CD4-positive, alpha-beta T cell treated with Interleukin-17A for 4 hours (primary cell): ENCODE measurements at places on chromosomes 3 and 15.

- no peak for DNase-seq
These were observed 8.4 kb downstream of the HRH1 start for GRCh38 chr3:11162401-11163345.

GRCh38 chr3:120062474-120062873 is 31.8 kb downstream of the GSK3B start:
- DNase-seq: no peak

GRCh38 chr3:115022835-115023398 is 124.2 kb downstream of the ZBTB20 start:
- DNase-seq: no peak

DNA sequence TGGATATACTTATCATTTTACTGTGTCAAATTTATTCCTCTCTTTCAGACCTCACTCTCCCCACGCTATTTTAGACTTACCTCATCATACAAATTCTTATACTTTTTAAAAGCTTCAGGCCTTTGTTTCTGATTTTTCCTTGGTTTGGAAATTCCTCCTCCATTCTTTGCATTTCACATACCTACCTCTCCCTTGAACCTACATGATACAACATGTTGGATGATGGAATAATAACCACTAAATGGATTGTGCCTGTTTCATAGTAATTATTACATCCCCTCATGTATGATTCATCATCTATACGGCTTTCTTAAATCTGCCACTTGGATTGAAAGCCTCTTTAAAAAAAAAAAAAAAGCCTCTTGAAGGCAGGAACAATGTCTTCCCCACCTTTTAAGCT is 24.6 kb downstream of the TRIP4 start:
- no peak for DNase-seq

- DNase-seq: no peak
These were observed 38.6 kb upstream of the TJP1 start for GRCh38 chr15:29860872-29861271.

DNA sequence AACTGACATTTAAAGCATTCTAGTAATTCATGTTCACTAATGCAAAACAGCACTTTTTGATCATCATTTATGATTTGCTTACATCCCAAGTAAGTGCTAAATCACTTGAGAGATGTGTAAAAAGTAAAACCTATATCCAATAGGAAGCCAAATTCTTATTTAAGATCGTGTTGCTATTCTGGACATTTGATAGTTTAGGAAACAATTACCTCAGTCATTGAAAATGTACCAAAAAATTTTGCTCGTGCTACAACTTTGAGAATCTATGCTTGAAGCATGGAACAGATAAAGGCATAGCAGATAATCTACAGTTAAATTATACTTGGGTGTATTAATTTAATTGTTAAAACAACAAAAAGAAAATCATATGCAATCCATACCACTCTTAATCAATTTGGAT is 571.6 kb upstream of the NR2F2 start:
- DNase-seq: no peak

DNA sequence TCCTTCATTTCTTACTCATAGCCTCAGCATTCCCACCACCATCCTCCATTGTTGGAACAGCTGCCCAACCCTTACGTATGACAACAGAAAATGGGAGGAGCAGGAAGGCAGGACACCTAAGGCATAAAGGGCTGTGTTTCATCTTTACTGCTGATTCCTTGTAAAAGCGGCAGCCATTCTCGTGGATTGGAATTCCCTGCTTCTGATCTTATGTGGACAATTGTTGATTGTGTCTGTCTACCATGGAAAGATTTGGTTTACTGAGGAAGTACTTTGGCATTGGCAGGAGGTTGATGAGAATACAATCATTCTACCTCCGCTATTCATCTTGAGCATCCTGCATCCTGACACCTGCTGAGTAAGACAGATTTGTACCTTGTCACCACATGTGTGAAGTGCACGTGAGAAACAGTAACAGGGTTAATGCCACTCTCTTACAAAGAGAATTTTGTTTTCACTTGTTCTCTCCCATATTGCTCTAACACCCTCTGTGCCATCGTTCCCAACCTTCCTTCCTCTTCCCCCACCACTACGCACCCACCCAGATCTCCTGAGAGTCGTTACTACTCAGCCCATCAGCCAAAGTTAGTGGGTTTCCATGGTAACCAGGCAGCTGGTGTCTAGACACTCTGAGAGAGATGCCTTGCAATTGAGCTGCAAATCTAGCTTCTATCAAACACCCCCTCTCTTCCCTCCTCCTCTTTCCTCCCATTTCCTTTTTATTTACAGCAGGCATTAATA is 75.7 kb downstream of the GAP43 start:
- no peak for DNase-seq
